ENCODE measurements at places on chromosomes 2 and 18.

- no peak for DNase-seq
These were observed 646.1 kb upstream of the ACVR2A start for GRCh38 chr2:147198651-147199171.

GRCh38 chr2:43874776-43875451 lies 36.1 kb downstream of the ABCG8 start:
- DNase-seq: no peak

DNA sequence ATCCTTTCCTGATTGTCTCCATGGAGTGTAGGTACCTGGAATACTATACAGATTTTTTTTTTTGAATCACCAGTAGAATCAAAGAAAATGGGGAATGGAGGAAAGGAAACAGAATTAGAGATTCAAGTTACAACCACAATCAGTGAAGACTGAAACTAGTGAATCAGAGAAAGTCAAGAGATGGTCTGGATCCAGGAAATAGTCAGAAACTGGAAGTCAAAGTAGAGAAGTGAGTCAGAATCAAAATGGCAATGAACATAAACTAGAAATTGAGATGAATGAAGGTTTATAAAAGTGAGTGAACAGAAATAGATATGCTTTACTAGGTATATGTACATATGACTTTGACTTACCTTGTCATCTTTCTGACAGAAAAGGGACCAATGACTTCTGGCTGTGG lies 579.0 kb downstream of the PLCL1 start:
- DNase-seq: no peak

DNA sequence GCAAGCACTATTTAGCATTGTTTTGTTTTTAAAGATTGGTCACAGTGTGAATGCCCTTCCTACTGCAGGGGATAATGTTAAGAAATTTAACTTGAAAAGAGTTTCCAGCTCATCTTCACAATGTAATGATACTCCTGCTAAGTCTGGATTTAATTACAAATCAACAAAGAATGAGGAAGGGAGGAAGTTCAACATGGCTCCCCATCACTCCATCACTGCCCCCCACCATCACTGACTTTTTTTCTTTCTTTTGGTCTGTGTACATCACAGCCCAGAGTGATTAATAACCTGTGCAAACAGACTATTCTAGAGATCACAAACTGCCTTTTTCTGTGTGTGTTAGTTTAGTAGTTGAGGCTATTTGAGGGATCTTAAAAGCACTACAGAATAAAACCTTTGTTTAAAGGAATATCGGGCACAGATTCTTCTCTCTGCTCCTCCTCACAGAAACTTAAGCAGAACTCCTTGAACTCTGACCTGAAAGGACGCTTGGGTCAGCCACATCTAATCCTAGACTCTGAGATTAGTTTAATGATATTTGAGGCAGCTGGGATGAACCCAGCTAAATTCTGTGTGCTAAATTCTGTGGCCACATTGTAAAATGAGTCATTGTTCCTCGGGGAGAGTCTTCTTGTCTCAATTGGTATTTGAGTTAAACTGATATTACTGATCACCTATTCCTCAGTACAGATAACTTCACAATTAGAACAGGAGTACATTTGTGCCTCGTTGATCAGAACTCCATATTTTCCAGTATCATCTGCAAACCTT lies 47.8 kb downstream of the SATB2 start:
- DNase-seq: no peak

- DNase-seq: no peak
These were observed 68.3 kb downstream of the PTPN4 start for GRCh38 chr2:119827866-119828507.

DNA sequence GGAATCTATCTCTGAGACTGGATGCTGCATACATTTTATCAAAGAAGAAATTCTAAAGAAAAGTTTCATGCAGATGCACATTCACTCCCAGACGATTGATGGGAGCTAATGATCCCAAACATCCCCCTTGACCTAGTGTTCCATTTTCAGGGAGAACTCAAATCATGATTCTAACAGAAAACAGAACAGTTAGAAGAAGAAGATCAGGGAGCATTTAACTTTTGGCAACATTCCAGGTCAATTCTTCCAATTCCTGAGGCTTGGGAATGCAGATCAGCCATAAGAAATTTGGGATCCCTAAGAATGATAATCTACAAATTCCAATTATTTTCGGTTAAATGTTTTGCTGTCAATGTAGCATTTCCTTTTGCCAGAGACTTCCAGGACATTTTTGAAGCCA lies 96.6 kb downstream of the CPO start:
- DNase-seq: no peak

GRCh38 chr2:75238670-75239330 lies 39.5 kb upstream of the TACR1 start:
- no peak for DNase-seq

- DNase-seq: no peak
These were observed 65.6 kb upstream of the ZNF385B start for GRCh38 chr2:179927041-179927440.

DNA sequence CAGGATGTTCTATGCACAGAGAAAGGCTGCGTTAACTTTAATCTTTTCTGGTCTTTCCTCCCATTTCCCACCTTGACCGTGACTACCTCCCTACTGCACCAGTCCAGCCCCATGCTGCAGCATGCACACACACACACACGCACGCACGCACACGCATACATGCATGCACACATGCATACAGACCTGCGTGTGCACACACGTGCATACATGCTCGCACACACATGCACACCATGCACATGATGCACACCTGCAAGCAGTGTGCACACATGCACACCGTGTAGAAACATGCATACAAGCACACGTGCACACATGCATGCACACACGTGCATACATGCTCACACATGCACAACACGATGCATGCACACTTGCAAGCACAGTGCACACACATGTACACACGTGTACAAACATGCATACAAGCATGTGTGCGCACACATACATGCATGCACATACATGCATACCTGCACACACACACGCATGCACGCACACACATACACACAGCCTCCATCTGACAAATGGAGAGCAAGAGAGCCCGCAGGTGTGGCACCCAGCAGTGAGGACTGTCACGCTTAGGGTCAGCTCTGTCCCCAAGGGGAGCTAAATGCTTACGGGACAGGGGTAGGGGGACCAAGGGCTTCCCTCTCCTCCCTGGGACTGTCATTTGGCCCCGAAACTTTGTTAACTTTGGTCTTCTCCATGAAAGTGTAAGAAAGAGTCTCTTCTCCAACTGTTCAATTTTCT lies 18.2 kb downstream of the SNORC start:
- DNase-seq: no peak

DNA sequence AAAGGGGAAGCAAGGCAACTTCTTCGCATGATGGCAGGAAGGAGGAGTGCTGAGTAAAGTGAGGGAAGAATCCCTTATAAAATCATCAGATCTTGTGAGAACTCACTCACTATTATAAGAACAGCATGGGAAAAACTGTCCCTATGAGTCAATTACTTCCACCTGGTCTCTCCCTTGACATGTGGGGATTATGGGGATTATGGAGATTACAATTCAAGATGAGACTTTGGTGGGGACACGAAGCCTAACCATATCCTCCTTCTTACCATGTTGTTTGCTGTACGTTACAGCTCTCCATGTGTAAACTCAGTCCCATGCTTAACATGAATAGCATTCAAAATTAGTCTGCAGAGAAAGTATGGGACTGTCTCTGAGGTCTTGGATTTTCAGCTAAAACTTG lies 1096.8 kb upstream of the ACVR2A start:
- no peak for DNase-seq

- DNase-seq: no peak
These were observed 9.1 kb downstream of the ITM2C start for GRCh38 chr2:230873661-230874401.
